Right forelimb (tissue), 1 donor: ENCODE measurements at places on chromosomes 2 and 18.

DNA sequence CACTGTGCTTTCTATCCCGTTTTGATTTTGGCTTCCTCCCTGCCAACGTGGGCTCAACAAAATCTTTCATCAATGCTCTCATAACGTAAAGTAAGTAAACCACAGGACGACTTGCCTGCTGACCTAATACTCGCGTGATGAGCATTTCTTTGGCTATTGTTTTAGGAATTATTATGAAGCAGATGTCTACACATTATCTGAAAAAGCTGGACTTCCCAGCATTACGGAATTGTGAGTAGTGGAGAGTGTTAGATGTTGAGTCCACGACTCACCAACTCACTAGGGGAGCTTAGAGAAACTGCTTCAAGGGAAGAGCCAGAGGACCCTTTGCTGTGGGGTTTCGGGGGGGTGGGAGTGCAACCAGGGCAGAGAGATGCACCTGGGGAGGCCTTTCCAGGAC, 21.9 kb downstream of the HJURP start:
- DNase-seq: peak; percentile 31

- peak; percentile 61 for DNase-seq
Observed at GRCh38 chr2:15560140-15560987, 770 bp downstream of the NBAS start.

GRCh38 chr2:127100251-127101047, 6.5 kb downstream of the BIN1 start:
- peak; percentile 35 for DNase-seq

DNA sequence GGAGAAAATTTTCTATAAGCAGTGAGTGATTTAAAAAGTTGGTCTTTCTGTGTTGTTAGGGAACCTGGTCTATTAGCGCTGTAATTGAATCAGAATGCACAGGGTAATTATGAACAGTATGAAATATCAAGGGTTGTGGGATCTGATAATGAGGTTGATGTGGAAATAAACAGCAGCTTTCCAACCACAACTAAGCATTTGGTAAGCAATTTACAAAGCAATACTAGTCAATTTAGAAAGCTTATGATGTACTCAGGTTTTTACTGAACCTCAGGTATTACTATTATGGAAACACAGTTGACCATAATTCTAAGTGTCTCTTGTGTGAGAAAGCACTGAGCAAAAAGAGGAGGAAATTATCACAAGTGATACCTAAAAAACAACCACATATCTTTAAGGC, 11.0 kb upstream of the SMCHD1 start:
- DNase-seq: no peak

GRCh38 chr2:63692002-63692606, 103.3 kb downstream of the MDH1 start:
- DNase-seq: no peak

- DNase-seq: no peak
Observed at GRCh38 chr2:20608666-20609348, 42.1 kb downstream of the HS1BP3 start.

DNA sequence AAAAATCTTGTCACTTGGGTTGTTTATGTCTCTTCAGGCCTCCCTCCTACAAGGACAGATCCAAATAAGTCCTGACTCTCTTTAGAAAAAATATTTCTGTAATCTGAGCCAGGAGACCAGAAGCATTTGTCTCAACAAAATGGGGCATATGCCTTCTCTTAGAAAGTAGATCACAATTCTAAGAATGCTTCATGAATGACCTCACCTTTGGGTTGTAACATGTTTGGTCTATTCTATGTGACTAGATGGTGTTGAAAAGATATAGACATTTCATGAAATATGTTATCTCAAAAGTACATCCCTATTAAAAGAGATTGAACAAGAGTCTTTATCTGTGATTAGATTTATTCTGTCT, 159.0 kb upstream of the SETBP1 start:
- DNase-seq: no peak

DNA sequence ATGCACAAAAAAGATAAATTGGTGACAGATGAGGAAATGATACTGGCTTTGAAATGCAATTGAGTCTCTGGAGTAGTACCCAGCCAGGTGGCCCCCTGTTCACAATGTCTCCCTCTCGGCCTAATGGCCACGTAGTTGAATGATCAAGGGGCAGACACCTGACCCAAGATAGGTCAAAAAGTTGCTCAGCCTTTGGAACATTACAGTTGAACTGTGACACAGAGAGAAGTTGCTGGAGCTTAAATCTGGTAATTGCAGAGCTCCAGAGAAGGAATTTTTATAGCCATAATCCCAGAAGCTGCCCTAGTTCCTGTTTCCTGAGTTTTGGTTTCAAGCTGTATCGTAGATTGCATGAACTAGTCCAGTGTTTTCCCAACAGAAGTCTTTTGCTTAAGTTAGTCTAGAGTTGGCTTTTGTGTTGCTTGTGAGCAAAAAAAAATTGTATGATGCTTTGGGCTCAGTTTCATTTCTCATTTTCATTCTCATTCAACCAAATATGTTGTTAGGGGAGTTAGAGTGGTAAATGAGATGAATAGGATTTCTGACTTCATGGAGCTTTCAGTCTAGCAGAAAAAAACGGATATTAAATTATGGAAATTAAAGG, 117.9 kb downstream of the CSRNP3 start:
- no peak for DNase-seq
